Cerebellar nuclear complex (tissue), 1 donor: ENCODE measurements at places on chromosomes 1 and 21.

GRCh38 chr1:1398677-1399186, 403 bp downstream of the CCNL2 start:
- DNase-seq: no peak

GRCh38 chr1:27949027-27949426, 10.7 kb upstream of the XKR8 start:
- DNase-seq: no peak

DNA sequence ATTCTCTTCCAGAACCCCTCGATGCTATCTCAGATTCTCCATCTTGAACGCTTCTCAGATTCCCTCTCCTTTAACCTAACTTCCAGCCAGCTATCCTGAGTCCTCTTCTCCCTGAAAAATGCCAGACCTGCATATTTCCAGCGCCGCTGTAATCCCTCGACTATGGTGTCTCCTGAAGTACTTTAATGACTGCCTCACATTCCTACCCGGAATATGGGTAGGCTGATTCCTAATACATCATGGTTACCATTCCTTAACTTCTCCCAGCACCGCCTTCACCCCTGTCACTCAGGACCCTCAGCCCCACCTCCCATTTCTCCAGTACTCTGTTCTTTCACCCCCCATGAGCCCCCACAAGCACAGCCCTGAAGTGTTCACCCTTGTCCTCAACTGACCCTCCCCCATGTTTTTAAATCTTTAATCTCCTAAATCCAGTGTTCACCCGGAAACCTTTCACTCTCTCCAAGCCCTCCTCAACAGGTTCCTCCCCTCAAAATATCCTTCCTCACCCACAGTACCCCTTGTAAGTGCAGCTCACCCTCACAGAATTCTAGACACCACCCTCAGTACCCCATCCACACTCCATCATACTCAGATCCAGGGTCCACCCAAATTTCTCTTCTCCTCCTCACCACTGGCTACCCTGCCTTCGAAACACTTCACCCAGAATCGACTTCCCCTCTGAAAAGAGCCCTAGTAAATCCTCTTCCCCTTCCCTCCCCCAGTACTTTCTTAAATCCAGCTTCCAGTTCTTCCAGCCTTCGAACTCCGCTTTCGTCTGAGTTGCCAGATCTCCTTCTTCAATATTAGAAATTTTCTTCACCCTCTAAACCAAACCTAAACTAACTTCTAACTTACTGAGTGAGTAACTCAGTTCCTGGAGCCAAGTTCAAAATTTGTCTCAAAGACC, 922 bp downstream of the CPT2 start:
- DNase-seq: no peak

- DNase-seq: no peak
Observed at GRCh38 chr1:155729031-155729898, 40.4 kb downstream of the DAP3 start.

DNA sequence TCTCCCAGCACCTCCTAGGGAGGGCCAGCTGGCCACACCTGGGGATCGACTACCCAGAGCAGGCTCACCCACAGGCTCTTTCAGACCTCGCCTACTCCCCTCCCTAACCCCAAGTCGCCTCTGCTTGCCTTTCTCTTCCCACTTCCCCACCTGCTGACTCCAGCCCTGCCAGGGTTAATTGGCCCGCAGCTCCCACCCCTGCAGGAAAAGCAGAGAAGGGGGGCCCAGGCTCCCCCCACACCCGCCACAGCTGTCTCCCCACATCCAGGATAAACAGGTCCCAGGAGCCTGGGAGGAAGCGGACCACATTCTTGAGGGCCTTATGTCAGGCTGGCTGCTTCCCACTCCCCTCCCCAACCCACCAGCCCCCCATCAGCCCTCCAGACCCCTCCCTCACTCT, 45.0 kb downstream of the TAS1R2 start:
- DNase-seq: no peak

DNA sequence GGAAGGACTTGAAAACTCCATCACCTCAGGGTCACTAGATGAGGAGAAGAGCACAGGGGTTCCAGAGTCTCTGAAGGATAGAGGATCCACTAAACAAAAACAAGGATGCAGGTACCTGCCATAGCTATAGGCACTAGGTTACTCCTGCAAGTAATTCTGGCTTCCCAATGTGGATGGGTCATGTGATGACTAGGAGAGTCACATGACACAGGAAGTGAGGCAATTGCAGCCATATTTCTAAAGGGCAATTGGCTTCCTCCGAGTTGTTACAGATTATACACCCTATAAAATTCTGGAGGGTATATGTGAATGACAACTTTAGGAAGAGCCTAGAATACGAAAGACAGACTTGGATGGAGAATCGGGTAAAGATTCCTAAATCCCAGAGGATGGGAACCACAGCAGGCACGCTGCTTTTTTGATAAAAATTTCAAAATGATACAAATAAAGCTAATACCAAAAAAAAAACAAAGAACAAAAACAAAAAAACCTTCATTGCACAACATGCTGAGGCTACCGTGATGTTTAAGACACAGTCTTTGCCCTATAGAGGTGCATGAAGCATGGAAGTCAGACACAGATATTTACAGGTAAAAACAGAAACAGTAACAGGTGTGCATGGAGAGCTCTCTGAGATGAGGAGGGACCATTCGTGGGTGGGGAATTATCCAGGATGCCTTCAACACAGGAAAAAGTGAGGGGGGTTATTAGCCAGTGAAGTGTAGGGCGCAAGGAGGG, 10.5 kb downstream of the MTX1 start:
- peak; percentile 88 for DNase-seq

- DNase-seq: no peak
Observed at GRCh38 chr1:198676253-198676652, 37.4 kb downstream of the PTPRC start.

- no peak for DNase-seq
Observed at GRCh38 chr1:26020941-26021646, 481 bp upstream of the EXTL1 start.

- DNase-seq: no peak
Observed at GRCh38 chr1:15627343-15627988, 10.2 kb downstream of the DDI2 start.

DNA sequence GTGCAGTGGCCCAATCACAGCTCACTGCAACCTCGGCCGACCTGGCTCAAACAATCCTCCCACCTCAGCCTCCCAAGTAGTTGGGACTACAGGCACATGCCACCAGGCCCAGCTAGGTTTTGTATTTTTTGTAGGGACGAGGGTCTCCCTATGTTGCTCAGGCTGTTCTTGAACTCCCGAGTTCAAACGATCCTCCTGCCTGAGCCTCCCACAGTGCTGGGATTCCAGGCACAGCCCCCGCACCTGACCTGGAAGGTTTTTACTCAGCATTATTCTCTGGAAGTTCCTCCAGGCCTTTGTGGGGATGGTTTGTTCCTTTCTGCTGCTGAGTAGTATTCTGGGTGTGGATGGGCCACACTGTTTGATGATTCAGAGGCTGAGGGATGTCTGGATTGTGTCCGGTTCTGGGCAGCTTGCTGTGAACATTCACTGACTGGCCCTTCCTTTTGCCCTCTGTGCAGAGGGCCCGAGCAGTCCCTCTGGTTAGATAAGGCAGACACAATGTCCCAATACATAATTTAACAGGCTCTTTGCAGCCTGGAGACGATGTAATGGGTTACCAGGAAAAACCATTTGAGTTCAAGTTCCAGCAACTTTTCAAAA, 6.0 kb upstream of the TRAPPC10 start:
- no peak for DNase-seq

DNA sequence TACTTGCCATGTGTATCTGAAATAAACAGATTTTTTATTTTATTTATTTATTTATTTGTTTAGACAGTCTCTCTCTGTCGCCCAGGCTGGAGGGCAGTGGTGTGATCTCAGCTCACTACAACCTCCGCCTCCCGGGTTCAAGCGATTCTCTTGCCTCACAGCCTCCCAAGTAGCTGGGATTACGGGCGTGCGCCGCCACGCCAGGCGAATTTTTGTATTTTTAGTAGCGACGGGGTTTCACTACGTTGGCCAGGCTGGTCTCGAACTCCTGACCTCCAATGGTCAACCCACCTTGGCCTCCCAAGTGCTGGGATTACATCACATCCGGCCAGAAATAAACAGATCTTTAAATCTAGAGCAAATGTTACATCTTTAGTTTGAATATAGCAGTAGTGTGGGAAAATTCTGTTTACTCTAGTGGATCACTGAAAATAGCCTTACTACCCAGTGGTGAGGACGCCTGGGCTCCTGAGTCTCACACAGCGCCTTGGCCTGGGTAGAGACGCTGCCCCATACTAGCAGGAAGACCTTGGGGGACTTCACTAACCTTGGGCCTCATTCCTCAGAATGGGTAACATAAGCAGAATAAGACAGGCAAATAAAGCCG, 709 bp downstream of the GART start:
- DNase-seq: no peak
